ENCODE measurements at places on chromosomes 1 and 21.

GRCh38 chr1:204725821-204726448, 40.4 kb upstream of the LRRN2 start:
- DNase-seq = no peak

DNA sequence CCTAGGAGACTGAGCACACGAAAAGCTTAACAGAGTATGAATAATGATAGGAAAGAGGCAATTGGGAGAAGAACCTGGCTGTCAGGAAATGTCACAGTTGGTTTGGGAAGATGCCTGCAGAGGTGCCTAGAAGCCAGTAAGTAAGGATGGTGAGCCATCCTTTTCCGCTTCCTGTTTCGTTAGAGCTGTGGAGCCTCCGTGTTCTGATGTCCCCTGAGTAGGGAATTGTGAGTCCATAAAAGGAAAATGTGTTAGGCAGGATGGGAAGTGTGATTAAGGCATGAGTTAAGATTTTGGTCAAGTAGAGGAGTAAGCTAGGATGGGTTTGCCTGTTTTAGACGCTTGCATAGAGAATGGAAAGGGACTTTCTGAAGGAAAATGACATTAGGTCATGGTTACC, 9.0 kb downstream of the CLIC4 start:
- DNase-seq = no peak

- no peak for DNase-seq
These were observed 39.4 kb upstream of the CD55 start for GRCh38 chr1:207282058-207282457.

DNA sequence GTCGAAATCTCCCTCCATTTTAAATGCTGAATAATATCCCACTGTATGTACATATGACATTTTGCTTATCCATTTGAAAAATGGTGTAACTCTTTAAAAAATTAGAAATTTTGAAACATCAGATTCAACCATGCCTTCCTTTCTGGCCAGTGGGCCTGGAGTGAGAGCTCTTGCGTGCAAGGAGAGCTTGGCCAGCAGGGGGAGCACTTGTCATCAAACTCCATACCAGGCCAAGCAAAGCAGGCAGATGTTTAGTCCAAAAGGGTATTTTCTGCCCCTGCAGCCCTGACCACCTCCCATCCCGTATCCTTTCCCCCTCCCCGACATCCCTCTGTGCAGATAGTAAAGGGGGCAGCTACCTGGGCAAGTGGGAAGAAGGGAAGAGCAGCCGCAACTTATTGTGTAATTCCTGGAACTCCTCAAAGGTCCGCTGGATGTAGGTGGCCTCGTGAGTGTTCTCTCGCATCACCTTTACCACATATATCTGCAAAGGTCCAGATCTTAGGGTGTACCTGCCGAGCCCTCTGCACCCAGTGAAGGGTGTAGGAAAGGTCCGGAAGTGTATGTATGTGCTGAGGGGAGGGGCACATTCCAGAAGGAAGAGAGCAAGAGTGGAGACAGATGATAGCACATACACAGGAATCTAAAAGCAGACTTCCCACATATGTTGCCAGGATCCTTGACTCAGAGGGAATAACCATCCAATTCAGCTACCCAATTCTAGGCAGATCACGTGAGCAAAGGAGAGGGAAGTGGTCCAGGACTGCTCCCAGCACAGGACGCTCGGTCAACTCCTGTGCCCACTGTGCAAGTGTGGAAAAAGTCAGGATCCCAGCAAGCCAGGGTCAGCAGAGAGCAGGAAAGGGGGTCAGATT, 19.9 kb upstream of the PPP1R15B start:
- DNase-seq = peak; percentile 87

GRCh38 chr1:98949166-98949565, 55.5 kb downstream of the PLPPR5 start:
- no peak for DNase-seq

DNA sequence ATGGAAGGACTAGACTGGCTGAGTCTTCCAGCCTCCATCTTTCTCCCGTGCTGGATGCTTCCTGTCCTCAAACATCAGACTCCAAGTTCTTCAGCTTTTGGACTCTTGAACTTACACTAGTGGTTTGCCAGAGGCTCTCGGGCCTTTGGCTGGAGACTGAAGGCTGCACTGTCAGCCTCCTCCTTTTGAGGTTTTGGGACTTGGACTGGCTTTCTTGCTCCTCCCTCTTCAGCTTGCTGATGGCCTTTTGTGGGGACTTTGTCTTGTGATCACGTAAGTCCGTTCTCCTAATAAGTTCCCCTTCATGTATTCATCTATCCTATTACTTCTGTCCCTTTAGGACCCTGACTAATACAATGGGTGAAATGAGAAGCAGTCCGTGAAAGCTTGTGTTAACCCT, 196.4 kb downstream of the KAZN start:
- DNase-seq = no peak

DNA sequence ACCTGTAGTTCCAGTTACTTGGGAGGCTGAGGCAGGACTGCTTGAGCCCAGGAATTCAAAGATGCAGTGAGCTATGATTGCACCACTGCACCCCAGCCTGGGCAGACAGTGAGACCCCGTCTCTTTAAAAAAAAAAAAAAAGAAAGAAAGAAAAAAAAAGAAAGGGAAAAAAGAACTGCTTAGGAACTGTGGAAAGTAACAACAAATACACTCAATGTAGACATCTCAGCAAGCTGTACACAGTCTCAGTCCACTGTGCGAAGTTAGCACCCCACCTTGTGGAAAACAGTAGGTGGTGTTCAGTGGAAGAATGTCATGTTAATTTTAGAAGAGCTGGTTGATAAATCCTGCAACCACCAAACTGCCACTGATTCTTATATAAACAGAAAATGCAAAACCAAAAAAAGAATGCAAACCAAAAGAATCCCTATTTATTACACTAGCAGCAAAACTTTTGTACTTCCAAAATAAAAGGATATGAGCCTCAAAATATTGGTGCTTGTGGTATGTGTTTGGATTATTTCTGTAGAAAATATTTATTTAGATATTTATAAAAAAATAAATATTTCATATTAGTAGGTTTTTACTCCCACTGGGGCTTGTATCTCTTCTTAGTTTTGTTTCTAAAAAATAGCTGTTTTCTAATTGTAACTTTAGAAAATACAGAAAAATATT, 31.1 kb downstream of the ALG14 start:
- no peak for DNase-seq

- DNase-seq = no peak
These were observed 1529.3 kb upstream of the TPTE start for GRCh38 chr21:8991968-8992621.

GRCh38 chr1:178528953-178529335, 16.0 kb downstream of the TEX35 start:
- no peak for DNase-seq

- no peak for DNase-seq
These were observed 45.5 kb downstream of the MRPL37 start for GRCh38 chr1:54245501-54245900.

DNA sequence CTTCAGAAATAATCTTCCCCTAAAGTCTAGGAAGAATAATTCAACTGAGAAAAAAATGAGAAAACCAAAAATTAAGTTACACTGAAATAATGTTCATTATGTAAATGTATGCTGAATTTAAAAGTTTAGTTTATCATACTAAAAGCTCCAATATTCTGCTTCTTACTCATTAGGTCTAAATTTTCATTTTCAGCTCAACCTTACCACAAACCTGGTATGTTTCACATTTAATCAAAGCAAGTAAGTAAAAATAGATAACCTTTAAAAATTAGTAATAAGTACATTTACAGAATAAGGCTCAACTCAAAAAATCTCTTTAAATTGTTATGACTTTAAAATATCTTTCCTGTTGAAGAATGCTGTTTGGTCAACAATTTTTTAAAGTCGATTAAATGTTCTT, 15.0 kb downstream of the BTG3 start:
- no peak for DNase-seq

DNA sequence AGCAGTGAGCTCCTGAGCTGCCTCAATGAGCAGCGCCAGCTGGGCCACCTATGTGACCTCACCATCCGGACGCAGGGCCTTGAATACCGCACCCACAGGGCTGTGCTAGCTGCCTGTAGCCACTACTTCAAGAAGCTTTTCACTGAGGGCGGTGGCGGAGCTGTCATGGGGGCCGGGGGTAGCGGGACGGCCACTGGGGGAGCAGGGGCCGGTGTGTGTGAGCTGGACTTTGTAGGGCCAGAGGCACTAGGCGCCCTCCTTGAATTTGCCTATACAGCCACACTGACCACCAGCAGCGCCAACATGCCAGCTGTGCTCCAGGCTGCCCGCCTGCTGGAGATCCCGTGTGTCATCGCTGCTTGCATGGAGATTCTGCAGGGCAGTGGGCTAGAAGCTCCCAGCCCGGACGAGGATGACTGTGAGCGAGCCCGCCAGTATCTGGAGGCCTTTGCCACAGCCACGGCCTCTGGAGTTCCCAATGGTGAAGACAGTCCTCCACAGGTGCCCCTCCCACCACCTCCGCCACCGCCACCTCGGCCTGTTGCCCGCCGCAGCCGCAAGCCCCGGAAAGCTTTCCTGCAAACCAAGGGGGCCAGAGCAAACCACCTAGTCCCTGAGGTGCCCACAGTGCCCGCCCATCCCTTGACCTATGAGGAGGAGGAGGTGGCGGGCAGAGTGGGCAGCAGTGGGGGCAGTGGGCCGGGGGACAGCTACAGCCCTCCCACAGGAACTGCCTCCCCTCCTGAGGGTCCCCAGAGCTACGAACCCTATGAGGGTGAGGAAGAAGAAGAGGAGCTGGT, 12.3 kb downstream of the ZBTB7B start:
- no peak for DNase-seq

DNA sequence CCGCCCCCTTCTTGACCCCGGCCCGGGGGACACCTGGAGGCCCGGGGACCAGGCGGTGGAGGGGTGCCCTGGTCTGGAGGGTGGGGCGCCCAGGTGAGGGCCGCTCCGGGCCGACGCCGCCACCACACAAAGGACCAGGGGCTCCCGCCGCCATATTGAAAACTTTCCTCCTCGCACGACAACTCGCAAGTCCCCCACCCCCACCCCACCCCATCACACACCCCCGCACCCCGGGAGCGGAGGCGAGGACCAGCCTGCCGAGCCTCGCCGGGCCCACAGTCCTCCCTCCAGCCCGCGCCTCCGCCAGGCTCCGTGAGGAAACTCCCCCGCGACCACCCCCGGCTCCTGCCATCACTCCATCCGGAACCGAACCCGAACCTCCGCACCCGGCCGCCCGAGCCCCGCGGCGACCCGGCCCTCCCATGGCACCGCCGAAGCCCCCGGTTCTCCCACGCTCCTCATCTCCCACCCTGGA, 733 bp downstream of the KDM5B start:
- no peak for DNase-seq

GRCh38 chr1:160863774-160864131, 1.1 kb upstream of the CD244 start:
- no peak for DNase-seq

- no peak for DNase-seq
These were observed 18.0 kb upstream of the OLIG1 start for GRCh38 chr21:33051925-33052324.

GRCh38 chr1:169245706-169246105, 121.9 kb downstream of the NME7 start:
- no peak for DNase-seq

- DNase-seq = no peak
These were observed 34.6 kb upstream of the FMO3 start for GRCh38 chr1:171055966-171056643.

GRCh38 chr1:186849271-186849671, 20.5 kb downstream of the PLA2G4A start:
- DNase-seq = no peak

DNA sequence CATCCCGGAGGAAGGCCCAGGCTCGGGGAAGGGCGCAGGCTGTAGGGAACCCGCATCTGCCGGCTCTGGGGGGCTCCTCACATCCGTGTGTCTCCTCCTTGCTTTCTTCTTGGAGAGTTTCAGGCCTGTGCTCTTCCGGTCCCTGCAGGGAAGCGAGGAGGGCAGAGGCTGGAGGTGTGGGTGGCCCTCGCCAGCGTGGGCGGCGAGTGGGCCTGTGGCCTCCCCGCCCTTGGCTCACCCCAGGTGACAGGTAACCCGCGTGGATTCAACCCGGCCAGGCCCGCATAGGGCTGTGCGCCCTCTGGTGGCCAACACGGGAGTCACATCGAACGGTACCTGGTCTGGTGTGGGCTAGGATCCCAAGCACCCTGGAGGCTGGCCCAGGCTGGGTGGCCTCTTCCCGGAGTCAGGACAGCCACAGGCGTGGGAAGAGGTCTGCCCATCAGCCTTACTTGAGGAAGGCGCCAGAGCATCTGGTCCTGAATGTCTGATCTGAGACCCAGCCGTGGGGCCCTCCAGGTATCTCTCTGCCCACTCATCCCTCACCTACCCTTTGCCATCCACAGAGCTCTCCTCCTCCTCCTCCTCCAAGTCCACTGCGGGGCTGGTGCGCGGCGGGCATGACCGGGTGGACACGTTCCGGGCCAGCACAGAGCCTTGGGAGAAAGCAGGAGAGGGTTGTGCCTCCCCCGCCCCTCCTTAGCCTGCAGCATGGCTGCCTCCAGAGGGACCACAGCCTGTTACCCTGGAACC, 9.6 kb upstream of the TNFRSF25 start:
- DNase-seq = no peak

DNA sequence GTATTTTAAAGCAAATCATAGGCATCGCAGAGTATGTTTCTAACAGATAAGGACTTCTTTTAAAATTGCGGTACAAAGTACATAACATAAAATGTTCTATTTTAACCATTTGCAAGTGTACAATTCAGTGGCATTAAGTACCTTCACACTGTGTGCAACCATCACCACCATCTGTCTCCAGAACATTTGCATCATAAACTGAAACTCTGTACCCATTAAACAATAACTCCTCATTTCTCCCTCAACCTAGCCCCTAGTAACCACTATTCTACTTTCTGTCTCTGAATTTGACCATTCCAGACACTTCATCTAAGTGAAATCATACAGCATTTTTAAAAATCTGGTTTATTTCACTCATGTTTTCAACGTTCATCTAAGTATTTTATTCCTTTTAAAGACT, 16.6 kb upstream of the ATF3 start:
- no peak for DNase-seq

GRCh38 chr1:245475126-245475525, 320.3 kb downstream of the KIF26B start:
- DNase-seq = no peak

GRCh38 chr1:212463565-212464285, 31.0 kb downstream of the NENF start:
- DNase-seq = no peak

GRCh38 chr1:84159533-84160240, 15.6 kb downstream of the PRKACB start:
- no peak for DNase-seq

GRCh38 chr1:232648316-232648715, 18.4 kb upstream of the SIPA1L2 start:
- no peak for DNase-seq

DNA sequence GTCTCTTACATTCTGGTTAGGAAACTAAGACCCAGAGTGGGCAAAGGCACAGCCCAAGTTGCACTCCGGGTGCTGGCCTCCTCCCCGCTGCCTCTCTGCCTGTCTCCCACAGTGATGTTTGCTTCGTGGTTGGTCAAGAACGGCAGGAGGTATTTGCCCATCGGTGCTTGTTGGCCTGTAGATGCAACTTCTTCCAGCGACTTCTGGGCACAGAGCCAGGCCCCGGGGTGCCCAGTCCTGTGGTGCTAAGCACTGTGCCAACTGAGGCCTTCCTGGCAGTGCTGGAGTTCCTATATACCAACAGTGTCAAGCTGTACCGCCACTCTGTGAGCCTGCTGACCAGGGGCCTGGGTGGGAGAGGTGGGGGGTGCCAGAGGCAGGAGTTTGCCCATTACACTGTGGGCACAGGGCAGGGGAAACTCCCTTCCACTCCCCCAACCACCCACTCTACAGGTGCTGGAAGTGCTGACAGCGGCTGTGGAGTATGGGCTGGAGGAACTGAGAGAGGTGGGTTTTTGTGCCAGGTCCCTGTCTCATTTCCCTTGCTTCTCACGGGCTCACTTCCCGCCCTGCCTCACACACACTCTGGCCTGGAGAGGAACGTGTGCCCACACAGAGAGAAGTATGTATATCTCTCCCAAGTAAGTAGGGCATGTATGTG, 1.9 kb downstream of the BTBD19 start:
- no peak for DNase-seq

All from CMK (cell line).